DMS79 (cell line): ENCODE measurements at places on chromosomes 6 and 20.

- no peak for DNase-seq
Measured at GRCh38 chr20:45320948-45321595, 13.0 kb upstream of the MATN4 start.

GRCh38 chr6:41039060-41039998 lies at the start of gene UNC5CL:
TSS of gene UNC5CL (minus strand) at chr6:41039221. CDS start at chr6:41035074, 4,147 bp downstream.
- DNase-seq, result peak; percentile 22

- no peak for DNase-seq
Measured at GRCh38 chr20:58986968-58987517, 6.0 kb downstream of the NELFCD start.

DNA sequence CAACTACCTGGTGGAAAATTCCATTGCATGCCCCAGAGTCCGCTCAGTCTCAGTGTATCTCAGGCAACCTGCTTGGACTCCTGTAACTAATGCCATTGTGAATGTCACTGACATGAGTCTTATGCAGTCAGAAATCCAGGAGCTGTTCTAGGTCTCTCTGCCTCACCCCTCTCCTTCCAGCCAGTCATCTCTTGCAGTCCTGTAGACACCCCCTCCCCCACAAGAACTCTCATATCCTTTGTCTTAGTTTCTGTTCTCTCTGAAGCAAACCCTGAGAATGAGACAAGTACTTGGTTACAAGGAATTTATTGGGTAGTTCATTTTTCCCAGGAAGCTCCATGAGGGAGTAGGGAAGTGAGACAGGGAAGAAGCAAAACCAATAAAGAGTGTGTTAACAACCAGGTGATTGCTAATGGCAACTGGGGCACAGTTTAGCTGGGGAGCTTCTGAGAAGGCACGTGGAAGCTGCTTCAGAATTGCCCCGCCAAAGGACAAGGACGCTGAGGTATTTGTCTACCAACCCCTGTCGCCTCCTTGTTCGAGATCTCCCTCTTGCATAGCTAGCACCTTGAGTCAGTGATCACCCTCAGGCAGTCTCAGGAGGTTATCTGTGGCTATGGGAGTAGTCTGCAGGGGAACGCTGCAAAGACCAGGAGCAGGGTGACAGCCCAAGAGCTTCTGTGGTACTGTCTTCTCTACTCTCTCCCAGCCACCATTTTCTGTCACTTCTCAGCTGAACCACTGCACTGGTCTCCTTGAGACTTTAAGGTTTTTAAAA lies 911.4 kb upstream of the FLRT3 start:
- DNase-seq, result no peak

- no peak for DNase-seq
Measured at GRCh38 chr6:93678841-93679454, 259.6 kb upstream of the EPHA7 start.

DNA sequence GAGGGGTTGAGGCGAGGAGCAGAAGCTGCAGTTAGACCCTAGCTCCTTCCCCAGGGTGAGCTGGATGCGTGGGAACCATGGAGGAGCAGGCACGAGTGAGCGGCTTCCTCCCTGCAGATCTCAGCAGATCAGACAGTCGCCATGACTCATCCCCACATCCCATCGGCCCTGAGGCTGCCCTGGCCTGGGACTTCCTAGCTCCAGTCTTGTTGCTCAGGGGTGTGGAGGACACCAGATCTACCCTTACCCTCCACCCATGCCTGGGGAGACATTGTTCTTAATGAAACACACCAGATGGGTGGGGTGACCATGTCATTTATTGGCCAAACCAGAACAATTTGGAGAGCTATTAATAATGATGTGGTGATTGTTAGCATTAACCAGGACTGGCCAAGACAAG lies 36.3 kb upstream of the TGM2 start:
- DNase-seq, result no peak

- DNase-seq, result no peak
Measured at GRCh38 chr6:135798751-135799515, 52.6 kb upstream of the PDE7B start.

GRCh38 chr6:33677689-33678088 lies 33.8 kb downstream of the UQCC2 start:
- DNase-seq, result no peak

GRCh38 chr6:141682391-141682790 lies 450.3 kb upstream of the GJE1 start:
- no peak for DNase-seq

DNA sequence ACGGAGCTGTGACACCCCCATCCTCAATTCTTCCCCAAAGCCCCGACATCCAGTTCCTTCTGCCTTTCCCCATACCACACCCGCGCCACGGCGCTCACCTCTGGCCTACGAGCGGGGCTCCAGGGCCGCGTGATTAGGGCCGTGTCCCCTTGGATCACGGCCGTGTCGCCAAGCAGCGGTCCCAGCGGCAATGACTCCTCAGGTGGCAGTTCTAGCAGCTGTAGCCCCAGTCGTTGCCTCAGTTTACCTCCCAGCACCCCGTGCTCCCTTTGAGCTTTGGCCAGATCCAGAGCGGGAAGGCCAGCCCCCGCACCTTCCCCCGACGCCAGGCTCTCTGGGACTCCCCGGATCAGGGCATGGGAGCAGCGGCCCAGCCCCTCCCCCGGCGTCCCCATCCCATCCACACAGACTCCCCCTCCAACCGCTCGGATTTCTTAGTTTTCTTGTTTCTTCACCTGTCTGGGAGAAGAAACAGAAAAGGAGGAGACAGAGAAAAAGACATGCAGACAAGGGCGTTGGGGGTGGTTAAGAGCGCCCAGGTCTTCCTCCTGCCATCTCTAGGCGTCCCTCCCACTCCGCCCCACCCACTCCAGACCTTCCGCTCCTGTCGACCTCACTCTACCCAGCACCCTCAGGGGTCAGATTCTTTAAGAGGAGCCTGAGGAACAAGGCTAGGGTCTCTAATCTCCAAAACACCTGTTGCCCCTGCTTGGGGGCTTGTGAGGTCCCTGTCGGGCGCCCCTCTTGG lies at the start of gene DDAH2:
TSS of gene DDAH2 (minus strand) at position 533 of the 748 bp plus-strand sequence. CDS start at position 395, 138 bp downstream.
- DNase-seq, result no peak

GRCh38 chr6:130218134-130218533 lies 4.6 kb downstream of the SAMD3 start:
- no peak for DNase-seq

DNA sequence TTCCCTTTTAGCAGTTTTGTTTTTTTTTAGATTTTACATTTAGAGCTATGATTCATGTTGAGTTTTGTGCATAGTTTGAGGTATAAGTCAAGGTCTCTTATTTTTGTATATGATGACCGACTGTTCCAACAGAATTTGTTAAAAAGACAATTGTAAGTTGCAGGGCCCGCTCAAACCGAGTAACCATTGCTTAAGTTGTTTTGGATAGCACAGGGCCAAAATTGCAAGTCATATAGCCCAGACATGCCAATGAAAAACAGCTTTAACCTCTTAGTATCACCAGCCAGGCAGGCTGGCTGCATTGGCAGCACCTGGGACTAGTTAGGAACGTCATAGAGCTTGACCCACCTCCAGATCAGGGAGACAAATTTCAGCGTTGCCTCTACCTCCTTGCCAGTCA lies 47.3 kb downstream of the PFDN4 start:
- DNase-seq, result no peak

GRCh38 chr20:36333841-36334240 lies 27.7 kb downstream of the DLGAP4 start:
- no peak for DNase-seq

- DNase-seq, result no peak
Measured at GRCh38 chr6:166007349-166008263, 160.0 kb downstream of the TBXT start.

DNA sequence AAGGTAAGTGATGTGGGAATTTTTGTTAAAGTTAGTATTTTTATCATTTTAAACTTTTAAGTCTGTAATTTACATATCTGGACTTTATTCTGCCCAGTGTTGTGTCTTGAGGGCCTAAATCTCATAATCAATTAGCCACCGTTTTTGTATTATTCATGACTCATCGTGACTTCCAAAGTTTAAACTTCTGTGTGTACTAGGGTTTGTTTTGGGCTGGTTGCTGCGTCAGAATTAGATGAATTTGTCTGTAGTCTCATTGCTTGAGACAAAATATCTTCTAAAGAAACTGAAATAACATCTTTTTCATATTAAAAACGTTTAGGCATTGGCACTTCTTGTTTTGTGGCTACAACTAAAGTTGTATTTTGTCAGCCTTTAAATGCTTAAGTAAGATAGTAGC lies 41.3 kb downstream of the CDYL start:
- no peak for DNase-seq

GRCh38 chr6:159804504-159804903 lies 4.4 kb downstream of the PNLDC1 start:
- no peak for DNase-seq
